ENCODE measurements at places on chromosomes 11 and 22.

- no peak for DNase-seq
Measured at GRCh38 chr11:87116185-87116584, 78.5 kb downstream of the TMEM135 start.

- no peak for DNase-seq
Measured at GRCh38 chr11:69700278-69701140, 3.3 kb downstream of the FGF19 start.

DNA sequence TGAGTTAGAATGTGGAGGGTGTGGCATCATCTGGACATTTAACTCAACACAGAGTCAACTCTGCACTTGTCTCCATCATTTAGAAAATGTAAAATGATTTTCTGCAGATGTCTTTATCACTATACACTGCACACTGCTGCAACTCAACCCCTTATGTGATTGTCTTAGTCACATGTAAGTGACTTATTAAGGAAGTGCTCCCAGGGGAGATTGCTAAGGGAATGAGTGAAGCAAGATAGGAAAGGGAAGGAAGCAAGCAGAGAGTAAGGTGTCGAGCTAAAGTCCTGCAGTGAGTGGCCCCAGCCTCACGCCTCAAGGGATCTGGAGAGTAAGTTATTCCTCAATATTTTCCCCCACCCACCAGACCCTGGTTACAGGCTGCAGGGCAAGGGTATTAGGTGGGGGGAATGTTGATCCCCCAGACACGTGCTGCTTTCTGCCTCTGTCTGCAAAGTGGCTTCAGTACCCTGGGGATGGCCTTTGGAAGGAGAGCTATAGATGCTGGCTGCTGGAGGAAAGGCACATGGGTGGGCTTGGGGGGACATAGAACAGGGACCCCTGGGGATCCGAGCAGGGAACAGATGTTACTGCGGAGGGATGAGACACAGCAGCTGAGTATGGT, 7.2 kb upstream of the CBX6 start:
- no peak for DNase-seq

GRCh38 chr11:12769834-12770345, 95.7 kb downstream of the TEAD1 start:
- no peak for DNase-seq

GRCh38 chr11:74680703-74681531, 50.3 kb downstream of the CHRDL2 start:
- DNase-seq, result no peak

DNA sequence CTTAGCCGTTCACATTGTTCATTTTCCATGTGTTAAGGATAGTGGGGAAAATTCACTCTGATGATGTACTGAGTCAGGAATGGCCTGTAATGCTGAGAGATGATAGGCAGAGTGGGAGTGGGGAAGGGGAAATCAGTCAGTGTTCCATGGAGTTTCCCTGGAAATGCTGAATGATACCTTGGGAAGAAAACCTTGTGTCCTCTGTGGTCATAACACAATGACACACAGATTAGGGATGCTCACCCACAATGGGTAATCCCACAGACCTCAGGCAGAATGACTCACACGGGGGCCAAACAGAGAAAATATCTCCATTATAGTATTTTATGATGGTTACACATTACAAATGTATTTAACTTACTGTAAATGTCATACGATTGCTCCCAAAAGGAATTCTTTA, 118.0 kb downstream of the SNX19 start:
- DNase-seq, result no peak

DNA sequence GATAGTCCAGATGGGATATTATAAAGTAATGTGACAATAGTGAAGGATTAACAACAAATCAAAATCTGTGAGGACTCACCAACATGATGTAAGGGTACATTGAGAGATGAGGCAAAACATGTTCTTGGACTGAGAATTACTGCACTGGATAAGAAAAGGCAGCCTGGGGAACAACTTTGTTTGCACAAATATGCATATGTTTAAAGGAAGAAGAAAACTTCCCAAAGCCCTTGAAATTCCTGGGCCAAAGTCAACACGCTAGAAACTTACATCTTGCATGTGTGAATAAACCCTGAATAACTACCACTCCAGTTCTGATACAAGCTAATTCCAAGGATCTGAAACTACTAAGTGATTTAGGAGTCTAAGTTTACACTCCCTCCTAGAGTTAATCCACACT, 1.1 kb downstream of the OR52A5 start:
- no peak for DNase-seq

- no peak for DNase-seq
Measured at GRCh38 chr11:34654483-34655334, 33.8 kb downstream of the EHF start.

DNA sequence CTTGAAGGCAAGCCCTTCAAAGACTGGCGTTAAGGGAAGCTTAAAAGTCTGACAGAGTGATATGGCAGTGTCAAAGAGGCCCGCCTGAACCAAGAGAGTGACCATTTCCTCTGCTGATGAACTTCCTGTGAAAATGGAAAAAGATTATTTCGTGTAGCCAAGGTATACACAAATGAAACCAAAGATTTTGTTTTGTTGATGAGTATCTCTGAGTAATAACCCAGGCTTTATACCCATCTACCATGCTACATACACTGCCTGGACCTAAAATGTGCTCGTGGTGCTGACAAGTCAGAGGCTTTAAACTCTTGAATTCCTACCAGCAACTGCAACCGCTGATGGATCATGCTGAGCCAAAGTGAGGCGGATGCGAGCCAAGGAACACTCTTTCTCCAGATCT, 21.0 kb upstream of the FNBP4 start:
- no peak for DNase-seq

DNA sequence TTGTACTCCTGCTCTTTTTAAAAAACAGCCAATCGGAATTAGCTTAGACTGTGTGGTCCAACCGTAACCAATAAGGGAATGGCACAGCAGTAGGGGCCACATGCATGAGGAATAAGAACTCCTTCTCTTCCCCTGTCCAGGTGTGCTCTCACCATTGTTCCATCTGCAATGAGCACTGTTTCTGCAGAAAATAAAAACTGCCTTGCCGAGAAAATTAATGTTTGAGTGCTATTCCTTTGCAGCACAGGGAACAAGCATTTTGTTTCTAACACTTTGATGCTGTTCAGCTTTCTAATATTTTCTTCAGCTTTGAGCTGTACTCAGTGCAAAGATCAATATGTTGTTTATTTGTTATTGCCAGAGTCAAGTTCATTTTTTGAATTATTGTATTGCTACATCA, 57.9 kb downstream of the PIWIL3 start:
- no peak for DNase-seq

- no peak for DNase-seq
Measured at GRCh38 chr11:123011510-123011909, 29.9 kb upstream of the BSX start.

GRCh38 chr11:38460429-38460828, 1862.4 kb upstream of the RAG2 start:
- DNase-seq, result no peak

Data from activated T-cell treated with anti-CD3 and anti-CD28 coated beads, Interleukin-2, amount 50 U/mL, for 1 hour (primary cell).